ENCODE measurements at places on chromosomes 7 and 10.

DNA sequence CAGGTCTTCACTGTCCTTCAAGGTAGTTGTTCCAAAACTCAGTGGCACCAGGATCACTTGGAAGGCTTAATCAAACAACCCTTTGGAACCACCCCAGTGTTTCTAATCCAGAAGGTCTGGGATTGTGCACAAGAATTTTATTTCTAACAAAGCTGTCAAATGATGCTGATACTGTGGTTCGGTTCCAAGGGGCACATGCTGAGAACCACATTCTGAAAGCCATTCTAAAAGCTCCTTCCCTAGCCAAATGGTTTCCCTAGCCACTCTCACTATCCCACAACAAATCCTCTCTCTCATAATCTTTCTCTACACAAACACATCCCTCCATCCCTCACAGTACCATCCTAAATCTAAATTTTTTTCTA, 52.1 kb downstream of the MACC1 start:
- no peak for DNase-seq

DNA sequence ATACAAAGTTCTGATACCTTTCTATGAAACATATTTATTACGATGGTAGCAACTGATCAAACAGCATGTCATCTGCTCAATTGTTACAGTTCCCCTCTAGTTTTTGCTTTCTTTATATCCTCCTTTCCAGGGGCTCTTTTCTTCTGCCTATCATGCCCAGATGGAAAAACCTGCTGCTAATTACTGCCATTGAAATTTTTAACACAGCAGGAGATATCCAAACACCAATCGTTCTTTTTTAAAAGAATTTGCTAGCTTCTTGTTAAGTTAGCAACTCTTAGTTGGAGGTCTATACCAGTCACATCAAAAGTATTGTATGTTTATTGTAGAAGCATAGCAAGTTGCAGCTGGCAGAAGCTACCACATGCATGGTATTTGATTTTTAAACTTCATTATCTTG, 768.5 kb downstream of the NXPH1 start:
- DNase-seq: no peak

- no peak for DNase-seq
Observed at GRCh38 chr7:6382817-6383216, 64.9 kb downstream of the DAGLB start.

DNA sequence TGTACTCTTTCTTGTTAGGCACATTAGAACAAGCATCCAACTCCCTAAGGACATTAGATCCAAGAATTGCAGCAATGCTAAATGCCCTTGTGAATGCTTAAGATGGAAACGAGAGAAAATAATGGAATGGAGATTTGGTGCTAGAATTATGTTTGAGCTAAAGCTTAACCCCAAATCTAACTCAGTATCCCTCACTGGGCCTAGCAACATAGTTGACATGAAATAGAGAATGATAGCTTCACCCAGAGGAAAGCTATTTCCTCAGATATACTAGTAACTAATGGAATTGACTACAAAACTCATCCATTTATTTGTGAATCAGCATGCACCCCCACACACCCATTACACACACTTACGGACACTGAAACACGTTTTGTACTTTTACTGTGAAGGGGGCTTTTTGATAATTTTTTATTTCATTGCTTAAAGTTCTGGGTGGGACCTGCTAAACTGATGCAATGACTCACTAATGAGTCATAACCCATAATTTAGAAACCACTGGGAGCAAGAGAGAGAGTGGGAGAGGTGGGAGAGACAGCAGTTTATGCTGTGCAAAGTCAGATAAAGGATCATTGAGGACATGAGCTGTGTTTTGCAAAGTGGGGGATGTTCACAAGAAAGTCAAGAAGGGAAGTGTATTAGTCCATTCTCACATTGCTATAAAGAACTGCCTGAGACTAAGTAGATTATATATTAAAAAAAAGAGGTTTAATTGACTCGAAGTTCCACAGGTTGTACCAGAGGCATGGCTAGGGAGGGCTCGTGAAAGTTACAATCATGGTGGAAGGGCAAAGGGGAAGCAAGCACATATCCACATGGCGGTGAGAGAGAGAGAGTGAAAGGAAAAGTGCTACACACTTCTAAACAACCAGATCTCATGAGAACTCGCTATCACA, 382.7 kb downstream of the SFMBT2 start:
- DNase-seq: no peak

Data from activated naive CD4-positive, alpha-beta T cell treated with anti-CD3 and anti-CD28 coated beads, Interleukin-2, amount 50 U/mL, for 72 hours (primary cell).